ENCODE measurements at places on chromosomes 7 and 10.

DNA sequence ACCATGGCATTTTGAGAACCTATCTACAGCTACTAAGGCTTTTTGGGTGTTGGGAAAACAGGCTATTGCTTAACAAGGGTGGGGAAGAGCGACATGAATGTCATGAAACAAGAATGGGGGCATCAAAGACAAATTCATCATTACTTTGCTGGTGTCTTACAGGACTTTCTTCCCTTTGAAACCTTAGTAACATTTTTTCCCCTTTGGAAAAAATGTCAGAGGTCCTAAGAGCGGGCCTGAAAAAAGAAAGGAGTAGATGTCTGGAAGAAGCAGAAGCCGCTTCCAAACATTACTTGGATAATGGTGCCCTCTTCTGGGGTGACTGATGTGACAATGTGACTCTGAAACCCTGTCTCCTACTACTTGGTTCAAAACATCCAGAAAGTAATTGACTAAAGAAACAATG lies 3.8 kb upstream of the DDX50 start:
- no peak for DNase-seq

GRCh38 chr10:132400547-132401151 lies 3.6 kb downstream of the PWWP2B start:
- DNase-seq: peak; percentile 84

DNA sequence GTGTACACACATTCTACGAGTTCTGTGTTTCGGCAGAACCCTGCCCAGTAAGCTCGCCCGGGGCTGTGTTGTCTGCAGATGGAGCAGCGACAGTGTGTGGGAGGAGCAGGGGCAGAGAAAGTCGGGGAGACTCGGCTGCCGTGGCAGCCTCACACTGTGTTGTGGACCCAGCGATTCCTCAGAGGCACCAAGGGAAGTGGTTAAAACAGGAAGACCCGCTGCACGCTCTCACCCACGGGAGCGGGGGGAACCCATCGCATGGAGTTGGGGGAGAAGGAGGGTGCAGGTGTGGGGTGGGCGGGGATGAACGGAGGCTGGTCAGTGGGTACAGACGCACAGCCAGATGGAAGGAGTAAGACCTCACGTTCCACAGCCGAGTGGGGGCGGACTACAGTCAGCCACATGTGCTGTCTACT lies 250.2 kb downstream of the ELFN1 start:
- no peak for DNase-seq

DNA sequence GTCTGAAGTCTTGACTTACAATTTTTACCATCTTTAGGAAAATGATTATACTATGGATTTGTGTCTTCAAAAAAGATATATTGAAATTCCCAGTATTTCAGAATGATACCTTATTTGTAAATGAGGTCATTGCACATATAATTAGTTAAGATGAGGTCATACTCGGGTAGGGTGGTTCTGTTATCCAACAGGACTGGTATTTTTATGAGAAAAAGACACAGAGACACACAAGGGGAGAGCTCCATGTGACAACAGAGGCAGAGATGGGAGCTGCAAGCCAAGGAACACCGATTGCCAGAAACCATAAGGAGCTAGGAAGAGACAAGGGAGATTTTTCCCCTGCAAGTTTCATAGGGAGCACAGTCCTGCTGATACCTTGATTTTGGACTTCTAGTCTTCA lies 356.9 kb downstream of the ARL4A start:
- no peak for DNase-seq

- DNase-seq: no peak
Measured at GRCh38 chr7:22193450-22193983, 163.4 kb downstream of the RAPGEF5 start.

GRCh38 chr7:151920488-151920887 lies 35.8 kb upstream of the GALNTL5 start:
- DNase-seq: peak; percentile 42

- DNase-seq: no peak
Measured at GRCh38 chr7:17406738-17407137, 108.3 kb downstream of the AHR start.

DNA sequence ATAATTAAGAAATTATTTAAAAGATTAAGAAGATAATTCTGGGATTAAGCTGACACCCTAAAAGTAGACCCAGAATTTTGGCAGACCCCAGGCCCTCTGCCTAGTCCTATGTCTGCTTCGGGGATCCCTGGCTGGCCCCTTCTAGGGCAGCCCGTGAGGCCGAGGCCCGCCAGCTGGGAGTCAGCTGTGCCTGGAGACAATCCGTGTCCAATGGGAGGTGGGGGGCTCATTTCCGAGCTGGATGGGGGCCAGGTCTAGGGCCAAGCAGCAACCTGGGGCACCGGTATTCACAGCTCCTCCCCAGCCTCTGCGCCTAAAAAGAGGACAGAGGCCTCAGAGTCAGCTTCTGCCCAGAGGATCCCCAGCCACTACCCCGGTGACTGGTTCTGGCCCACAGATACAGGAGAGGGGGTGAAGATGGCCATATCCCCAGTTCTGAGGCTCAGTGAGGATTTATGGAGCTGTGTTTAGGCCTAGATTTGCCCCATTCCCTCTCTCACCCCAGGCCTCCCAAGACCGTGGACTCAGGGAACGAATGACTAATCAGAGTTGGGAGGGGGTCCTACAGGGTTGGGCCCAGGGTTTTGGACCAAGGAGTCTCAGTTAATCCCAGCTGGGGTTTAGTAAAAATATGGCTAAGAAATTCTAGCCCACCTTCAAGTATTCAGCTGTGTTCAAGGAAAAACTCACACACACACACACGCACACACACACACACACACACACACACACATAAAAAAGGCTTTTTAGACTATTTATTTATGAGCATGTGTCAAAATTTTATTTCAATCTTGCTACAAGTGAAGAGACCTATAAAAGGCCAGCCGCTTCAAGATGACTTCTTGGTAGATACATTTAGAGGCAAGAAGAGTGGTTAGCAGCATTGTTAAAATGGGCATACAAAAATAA lies 37.4 kb upstream of the LBX1 start:
- DNase-seq: no peak

GRCh38 chr7:54824655-54825054 lies 65.6 kb upstream of the SEC61G start:
- no peak for DNase-seq

GRCh38 chr7:130442601-130443000 lies 1.8 kb upstream of the CEP41 start:
- DNase-seq: no peak

GRCh38 chr10:47449102-47449978 lies 34.6 kb downstream of the ANXA8 start:
- DNase-seq: no peak

DNA sequence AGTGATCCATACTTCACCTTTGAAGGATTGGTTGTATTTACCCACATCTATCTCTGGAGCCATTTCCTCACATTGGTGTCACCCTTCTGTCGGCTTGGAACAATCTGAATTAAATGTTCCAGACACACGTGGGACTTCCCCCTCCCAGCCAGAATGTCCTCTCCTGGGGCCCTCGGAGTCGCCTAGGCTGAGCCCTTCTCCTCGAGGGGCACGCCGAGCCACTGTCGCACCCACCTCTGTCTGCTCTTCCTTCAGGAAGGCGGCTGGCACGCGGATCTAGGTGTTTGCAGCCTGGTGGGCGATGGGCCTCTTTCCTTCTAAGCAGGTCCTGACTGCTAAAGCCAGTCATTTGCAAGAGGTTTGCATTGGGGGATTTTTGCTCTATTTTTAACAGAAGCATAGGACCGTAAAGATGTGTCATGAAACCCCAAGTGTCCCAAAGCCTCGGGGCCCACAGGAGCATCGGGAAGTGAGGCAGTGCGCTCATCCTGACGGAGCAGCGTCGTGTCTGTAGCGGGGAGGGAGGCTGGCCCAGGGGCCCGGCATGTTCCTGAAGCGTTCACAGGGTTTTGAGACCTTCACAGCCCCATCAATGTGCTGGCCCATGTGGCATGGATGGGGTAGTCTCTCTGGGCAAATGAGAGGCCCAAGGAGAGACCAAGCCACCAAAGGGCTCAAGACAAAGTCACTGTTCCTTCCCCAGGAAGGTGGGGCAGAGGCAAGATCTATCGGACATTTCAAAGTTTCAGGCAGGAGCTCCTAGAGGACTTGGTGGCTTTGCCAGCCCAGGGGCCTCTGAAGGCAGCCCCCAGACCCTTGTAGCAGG lies 86.7 kb downstream of the RGS10 start:
- no peak for DNase-seq

GRCh38 chr10:17023386-17024298 lies 106.0 kb downstream of the CUBN start:
- peak; percentile 86 for DNase-seq

DNA sequence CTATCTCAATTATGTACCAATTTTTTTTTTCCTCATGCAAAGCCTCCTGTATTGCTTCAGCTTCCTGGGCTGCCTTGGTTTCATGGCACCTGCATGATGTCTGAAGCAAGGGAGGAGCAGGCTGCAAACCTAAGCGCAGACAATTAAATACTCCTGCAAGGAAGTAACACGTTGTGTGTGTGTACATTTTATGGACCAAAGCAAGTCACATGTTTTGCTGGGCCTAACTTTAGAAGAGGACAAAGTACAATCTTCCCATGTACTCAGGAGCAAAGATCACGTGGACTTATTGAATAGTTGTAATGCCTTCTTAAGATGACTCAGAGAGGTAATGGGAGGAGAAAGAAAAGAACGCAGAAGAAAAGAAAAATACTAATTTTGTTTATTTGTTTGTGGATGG lies 944.0 kb upstream of the C7orf33 start:
- DNase-seq: no peak

- DNase-seq: no peak
Measured at GRCh38 chr7:71645836-71646235, 513.9 kb downstream of the GALNT17 start.

DNA sequence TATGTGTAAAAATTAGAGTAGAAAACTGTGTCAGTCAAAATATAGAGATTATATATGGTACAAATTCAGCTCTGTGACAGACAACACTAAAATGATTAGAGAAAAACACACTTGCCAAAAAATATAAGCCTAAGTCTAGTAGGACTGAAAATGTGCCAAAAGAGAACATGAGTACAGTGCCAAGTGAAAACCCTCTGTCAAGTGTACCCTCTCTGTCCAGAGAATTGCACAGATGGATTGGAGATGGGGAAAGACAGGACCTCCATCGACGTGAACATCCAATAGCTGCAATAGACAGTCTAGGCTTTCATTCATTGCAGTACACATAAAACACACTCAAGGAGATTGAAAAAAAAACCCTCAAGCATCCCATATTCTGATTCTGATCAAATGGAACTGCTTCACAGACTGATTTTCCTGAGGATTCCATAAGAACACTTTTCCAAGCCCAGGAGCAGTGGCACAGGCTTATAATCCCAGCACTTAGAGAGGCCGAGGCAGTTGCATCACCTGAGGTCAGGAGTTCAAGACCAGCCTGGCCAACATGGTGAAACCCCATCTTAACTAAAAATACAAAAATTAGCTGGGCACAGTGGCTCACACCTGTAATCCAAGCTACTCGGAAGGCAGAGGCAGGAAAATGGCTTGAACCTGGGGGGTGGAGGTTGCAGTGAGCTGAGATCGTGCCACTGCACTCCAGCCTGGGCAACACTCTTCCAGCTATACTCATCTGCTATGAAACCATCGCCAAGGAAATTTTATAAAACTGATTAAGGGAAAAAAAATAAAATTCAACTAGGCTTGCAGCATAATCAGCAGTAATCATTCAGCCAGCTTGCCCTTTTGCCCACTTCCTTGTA lies 110.0 kb upstream of the TRIM24 start:
- no peak for DNase-seq

DNA sequence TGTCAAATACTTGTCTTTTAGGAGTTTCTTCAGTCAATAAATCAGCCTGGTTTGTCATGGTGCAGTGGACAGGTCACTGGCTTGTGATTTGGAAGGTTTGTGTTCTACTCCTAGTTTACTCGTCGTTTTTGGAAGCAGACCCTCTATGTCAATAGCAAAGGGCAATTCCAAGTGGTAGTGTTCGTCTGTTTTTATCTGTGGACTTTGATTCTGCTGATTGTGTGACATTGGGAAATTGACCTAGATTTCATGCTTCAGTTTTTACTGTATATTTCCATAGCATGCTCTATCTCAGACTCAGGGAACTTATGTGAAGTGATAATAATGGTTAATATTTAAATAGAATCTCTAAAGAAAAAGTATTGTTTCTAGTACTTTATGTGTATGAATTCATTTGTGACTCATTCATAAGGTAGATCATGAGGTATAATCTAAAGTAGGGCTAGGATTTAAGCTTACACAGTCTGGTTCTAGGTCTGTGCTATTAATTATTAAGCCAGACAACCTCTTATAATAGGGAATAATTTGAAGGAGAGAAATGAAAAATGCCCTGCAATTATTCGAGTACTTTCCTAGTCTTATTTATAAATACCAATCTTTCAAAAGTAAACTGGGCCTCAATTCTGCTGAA lies 198.1 kb downstream of the REEP3 start:
- DNase-seq: no peak

DNA sequence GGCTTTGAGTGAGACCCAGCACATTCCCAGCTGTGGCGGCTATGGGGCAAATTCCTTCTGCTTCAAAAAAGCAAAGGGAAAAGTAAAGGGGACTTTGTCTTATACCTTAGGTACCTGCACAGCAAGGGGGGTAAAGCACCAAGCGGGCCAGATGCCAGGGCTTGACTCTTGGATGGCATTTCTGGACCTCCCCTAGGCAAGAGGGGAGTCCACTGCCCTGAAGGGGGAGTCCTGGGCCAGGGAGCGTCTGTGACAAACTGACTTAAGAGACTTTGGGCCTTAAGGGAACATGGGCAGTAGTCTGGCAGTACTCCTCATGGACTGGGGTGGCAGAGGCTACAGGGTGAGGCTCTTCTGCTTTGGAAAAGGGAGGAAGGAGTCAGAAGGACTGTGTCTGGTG lies 16.1 kb upstream of the FOXI2 start:
- DNase-seq: no peak

DNA sequence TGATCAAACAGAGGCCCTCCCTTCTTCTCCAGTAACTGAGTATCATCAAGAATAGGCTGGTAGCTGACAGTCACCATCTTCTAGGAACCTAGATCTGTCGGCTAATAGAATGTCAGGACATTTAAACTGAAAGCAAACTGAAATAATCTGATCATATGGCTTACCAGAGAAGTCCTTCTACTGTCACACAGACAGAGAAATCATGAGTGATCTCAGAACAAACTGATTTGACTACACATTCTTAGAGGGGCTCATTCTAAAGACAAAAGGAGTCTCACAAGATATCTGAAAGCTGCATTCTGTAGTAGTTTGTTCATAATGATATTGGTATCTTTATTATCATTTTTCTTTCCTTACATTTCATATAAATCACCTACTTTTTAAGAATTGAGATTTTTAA lies 130.9 kb upstream of the ADCY1 start:
- no peak for DNase-seq

GRCh38 chr7:78080811-78081210 lies 282.2 kb downstream of the PHTF2 start:
- no peak for DNase-seq

GRCh38 chr10:114075093-114075492 lies 31.4 kb downstream of the ADRB1 start:
- no peak for DNase-seq
